ENCODE measurements at places on chromosomes 3 and 15.

GRCh38 chr3:14216257-14217048, 37.8 kb downstream of the LSM3 start:
- peak; percentile 89 for DNase-seq

GRCh38 chr3:136465296-136465695, 215.2 kb downstream of the PCCB start:
- DNase-seq: peak; percentile 35

DNA sequence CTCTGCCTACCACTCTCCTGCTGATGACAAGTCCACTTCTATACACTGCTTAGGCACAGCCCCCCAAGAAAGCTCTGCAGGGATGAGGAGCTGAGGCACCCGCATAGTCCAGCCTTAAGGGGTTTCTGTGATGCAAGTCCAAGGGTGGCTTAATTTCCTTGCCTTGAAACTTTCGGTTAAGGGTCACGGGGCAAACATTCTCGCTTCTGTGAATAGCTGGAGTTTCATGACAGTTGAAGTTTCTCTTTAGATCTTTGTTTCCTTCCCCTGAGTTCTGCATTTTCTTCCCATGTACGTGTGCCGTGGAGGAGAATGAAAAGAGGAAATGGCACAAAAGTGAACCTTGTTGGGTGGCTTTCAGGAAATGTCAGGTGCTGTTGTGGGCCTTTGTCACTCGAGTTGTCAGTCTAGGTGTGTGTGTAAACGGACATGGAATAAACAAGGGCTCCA, 7.0 kb downstream of the GPR160 start:
- no peak for DNase-seq

DNA sequence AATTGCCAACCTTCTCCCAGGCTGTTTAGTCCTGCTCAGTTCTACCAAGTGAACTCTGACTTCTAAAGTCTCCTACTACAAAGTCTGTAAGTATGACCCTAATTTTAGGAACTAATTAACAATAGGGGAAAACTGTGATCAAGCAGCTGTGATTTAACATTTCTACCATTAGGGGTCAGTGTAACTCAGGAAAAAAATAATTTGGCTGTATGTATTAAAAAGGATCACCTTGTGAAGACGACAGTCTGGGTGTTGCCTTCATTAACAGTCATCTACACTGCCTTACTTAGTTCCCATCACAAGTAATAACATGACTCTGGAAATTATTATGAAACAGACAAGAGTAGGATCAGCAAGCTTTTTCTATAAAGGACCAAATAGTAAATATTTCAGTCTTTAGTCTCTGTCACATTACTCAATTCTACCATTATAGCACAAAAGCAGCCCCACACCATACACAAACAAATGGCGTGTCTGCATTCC, 4.2 kb upstream of the NPHP3 start:
- peak; percentile 36 for DNase-seq

- no peak for DNase-seq
These were observed 710.8 kb upstream of the UBE2E2 start for GRCh38 chr3:22492342-22492741.

GRCh38 chr3:182384221-182384620, 409.1 kb upstream of the ATP11B start:
- peak; percentile 2 for DNase-seq

- no peak for DNase-seq
These were observed 36.5 kb downstream of the CAPN3 start for GRCh38 chr15:42395838-42396237.

- no peak for DNase-seq
These were observed 550.0 kb upstream of the ALCAM start for GRCh38 chr3:104816716-104817115.

DNA sequence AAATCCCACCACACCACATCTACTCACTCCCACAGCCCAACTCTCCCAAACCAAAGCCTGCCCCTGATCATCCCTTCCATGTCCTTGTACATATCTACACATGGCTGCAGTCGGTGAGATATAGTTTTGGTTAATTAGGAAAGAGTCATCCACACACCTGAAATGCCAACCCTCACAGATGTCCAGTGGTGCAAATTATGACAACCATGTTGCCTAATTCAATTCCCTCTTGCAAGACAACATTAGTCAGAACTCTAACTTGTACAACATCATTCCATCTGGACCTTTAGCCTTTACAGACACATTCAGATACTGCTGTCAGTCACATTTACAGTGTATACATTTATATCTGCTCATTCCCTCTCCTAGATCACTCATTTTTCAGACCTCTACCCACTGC, 41.2 kb downstream of the TUBGCP4 start:
- DNase-seq: no peak

DNA sequence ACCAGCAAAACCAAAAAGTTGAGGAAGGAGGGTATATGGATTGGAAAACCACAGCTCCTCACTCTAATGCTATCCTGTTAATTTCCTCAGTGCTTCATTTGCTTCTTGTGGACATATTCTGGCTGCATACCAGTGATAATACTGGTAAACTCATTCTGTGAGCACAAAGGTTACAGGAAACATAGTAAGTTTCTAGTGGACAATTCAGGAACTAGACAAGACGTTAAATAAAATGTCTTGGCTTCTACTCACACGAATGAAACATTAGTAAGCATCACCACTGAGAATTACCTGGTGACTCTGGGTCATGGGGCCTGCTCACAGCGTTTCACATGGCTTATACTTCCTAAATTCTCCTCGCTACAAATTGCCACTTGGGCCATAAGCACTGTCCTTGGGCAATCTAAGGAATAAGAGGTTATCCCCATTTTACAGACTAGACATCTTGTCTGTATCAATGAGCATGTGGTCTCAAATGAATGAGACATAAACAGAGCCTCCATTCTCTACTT, 20.1 kb upstream of the PPIB start:
- DNase-seq: no peak

DNA sequence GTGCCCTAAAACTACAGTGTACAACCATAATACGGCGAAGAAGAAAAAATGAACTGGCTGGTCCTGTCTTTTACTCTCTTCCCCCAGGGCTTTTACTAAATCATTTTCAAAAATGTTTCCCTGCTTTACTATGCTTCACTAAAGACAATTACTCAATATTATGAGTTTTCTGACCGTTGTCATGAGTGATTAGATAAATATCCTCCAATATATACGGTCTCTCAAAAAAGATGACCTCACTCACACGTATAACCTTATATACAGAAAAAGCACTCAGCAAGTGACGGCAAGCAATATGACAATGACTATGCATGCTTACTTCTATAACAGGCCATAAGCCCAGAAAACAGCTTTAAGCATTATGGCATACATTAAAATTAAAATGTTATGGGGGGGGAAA, 60.5 kb downstream of the TBL1XR1 start:
- DNase-seq: no peak

GRCh38 chr3:137097386-137097785, 139.6 kb downstream of the IL20RB start:
- DNase-seq: no peak

GRCh38 chr15:27865323-27865922, 233.7 kb downstream of the OCA2 start:
- no peak for DNase-seq

DNA sequence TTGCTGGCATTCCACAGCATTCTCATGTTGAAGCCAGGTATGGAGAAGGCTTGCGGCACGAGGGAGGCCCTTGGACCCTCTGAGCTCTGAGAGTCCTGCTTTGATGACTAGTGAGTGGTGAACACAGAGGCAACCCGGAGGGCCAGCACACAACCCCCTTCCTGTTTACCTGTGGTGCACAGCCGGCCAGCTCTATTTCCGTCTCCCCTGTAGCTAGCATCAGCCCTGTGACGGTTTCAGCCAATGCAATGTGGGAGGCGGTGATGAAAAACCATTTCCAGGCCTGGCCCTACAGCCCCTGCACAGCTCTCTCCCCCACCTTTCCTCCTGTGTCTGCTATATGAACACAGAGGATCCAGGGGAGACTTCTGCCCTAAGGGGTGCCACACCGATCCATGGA, 76.8 kb upstream of the KLHL25 start:
- DNase-seq: no peak

DNA sequence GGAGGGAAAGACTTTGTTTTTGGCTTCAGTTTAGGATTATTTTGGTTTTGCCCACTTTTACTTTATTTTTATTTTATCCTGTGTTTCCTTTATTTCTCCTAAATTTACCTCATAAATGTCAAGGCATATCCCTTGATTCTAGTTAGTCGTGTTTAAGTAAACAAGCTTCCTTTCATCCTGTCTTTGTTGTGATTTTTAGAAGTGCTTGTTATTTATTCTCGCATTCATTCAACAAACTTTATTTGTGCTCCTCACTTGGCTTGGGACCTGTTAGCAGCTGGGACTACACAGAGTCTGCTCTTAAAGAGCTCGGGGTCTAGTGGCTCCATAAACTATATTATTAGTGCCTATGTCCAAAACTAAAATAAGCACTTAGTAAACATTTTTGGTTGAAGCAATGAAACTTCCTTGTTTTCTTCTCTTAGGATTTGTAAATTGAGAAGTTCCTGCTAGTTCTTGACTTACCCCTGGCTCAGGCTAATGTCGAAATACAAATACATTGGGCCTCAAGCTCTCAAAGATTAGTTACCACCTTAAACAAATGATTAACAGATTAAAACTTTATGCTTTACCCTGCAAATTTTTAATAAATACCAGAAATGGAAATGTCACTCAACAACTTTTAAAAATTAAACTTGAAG, 19.0 kb upstream of the DMXL2 start:
- DNase-seq: no peak

DNA sequence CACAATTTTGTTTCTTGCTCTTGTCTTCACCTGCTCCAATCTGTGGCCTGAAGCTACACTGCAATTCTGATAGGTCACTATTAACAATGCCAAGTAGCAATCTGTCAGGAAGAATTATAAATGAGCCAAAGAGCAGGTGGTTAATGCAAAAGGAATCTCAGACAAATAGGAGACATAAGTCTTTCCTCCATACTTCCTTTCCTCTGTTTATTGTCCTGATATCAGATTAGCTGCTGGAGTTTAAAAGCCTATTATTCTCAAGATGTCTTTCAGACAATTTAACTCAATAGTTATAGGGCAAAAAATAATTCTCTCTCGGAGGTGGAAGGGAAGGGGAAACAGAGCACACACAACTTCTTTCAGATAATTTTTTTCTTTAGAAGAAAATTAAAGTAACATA, 491.6 kb downstream of the MFSD1 start:
- DNase-seq: no peak
